Urinary bladder (tissue), 4 donors: ENCODE measurements at places on chromosomes 11 and 22. TPM values are rescaled to one million over a fixed set of nuclear protein-coding genes. Genes with fewer than 3 reads are reported as not detected.

DNA sequence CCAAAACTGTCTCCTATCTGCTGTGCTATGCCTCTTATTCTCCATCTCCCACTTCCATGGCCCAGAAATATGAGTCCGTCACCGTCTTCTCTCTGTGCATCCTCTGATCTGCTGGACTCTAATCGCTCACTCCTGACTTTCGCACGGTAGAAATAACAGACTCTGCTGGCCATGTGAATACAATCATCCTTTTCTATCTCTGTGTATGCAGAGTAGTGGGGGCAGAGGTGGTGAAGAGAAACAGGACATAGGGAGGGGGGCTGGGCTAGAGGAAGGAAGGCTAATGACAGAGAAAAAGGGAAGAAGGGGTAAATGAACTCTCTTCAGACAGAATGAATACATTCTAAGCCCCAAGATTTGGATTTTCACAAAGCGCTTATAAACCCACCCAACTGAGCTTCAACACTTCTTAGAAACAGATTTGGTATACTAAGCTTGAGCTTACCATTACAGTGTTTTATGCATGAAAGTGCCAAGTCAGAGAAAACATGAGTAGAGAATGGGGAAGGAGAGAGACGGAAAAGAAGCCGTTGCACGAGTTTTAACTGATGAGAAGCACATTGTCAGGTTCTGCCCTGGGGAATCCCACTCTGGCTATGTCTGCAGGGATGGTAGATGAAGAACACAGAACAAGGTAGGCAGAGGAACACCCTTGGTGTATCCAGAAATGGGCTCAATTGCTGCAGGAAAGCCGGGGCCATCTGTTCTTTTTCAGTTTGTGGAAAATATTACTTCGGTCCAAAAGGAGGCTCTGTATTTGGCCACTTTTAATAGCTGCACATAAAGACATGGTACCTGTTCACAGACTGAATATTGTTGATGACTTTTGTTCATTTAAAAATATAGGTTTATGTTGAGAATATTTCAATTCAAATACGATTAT lies 324.7 kb downstream of the ETS1 start:
- DNase-seq: no peak

The P4HA3 gene
- total RNA-seq: 1.0 TPM

The MS4A6E gene
- not detected for total RNA-seq

The KDELR3 gene
- total RNA-seq: 75.7 TPM

DNA sequence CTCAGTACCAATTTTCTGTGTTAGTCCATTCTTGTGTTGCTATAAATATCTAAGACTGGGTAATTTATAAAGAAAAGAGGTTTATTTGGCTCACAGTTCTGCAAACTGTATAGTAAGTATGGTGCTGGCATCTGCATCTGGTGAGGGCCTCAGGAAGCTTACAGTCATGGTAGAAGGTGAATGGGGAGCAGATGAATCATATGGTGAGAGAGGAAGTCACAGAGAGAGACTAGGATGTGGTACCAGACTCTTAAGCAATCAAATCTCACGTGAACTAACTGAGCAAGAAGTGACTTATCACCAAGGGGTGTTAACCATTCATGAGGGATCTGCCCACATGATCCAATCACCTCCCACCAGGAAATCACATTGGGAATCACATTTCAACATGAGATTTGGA lies 60.8 kb upstream of the ZBED5 start:
- no peak for DNase-seq

The CHADL gene
- total RNA-seq: 1.8 TPM

GRCh38 chr11:120867024-120867423 lies 156.9 kb upstream of the TBCEL start:
- DNase-seq: no peak

GRCh38 chr22:36913427-36914389 lies at the start of gene CSF2RB:
Gene CSF2RB, plus strand, starts transcription at chr22:36913628. Its CDS starts 8,580 bp downstream, at chr22:36922208.
- DNase-seq: no peak

DNA sequence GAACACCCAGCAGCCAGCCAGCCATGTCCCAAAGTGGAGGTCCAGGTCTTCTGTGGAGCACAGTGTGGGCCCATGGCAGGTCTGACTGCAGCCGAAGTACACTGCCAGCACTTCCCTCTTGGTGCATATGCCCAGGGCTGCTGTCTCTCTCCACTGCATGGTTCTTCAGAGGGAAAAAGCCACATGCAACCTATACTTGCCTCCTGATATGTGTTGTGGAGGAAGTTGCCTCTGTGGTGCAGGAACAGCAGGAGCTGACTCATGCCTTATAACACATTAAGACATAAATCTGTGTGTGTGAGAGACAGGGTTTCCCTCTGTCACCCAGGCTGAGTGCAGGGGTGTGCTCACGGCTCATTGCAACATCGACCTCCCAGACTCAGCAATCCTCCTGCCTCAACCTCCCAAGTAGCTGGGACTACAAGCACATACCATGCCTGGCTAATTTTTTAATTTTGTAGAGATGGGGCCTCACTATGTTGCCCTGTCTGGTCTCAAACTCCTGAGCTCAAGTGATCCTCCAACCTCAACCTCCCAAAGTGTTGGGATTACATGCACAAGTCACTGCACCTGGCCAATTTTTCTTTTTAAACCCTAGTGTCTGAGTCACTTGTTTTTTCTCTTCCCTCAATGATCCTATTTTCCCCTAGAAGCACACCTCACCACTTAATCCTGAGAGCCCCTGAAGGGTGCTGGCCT lies 98.8 kb downstream of the MPPED2 start:
- no peak for DNase-seq

The HORMAD2 gene
- total RNA-seq: not detected

- DNase-seq: no peak
These were observed 566 bp downstream of the DDB1 start for GRCh38 chr11:61332281-61332796.
